ENCODE measurements at places on chromosomes 1 and 21. TPM values are rescaled to one million over a fixed set of nuclear protein-coding genes. Genes with fewer than 3 reads are reported as not detected.

The ACADM gene
- total RNA-seq = 13.7 TPM

The PDPN gene
- total RNA-seq = 3.2 TPM

The RHD gene
- total RNA-seq = not detected

The DPT gene
- not detected for total RNA-seq

The LRRC71 gene
- not detected for total RNA-seq

The COL16A1 gene
- total RNA-seq = 87.7 TPM

The CD5L gene
- not detected for total RNA-seq

The PMF1 gene
- total RNA-seq = 55.9 TPM

The RNF220 gene
- total RNA-seq = 80.6 TPM

The CYP4B1 gene
- not detected for total RNA-seq

The OR10Z1 gene
- total RNA-seq = not detected

The CELA3B gene
- not detected for total RNA-seq

The PYHIN1 gene
- not detected for total RNA-seq

The MROH7 gene
- under 0.01 TPM for total RNA-seq

The TCHH gene
- total RNA-seq = under 0.01 TPM

The ST6GALNAC5 gene
- total RNA-seq = 0.26 TPM

The LCE1D gene
- total RNA-seq = not detected

The GPR37L1 gene
- total RNA-seq = under 0.01 TPM

The PSMA5 gene
- total RNA-seq = 42.9 TPM

The OR2AK2 gene
- not detected for total RNA-seq

The KRTAP10-10 gene
- total RNA-seq = not detected

The METTL18 gene
- 4.7 TPM for total RNA-seq

The LRRC39 gene
- total RNA-seq = 0.53 TPM

The ALPL gene
- not detected for total RNA-seq

The MYOG gene
- total RNA-seq = not detected

The S1PR1 gene
- total RNA-seq = under 0.01 TPM

The IPO13 gene
- total RNA-seq = 13.2 TPM

The NFIA gene
- total RNA-seq = 11.3 TPM

The KIF2C gene
- total RNA-seq = 0.79 TPM

The TRAF5 gene
- 1.6 TPM for total RNA-seq

The LDLRAD2 gene
- total RNA-seq = not detected

The MAN1C1 gene
- under 0.01 TPM for total RNA-seq

The C4BPA gene
- not detected for total RNA-seq

The AGPAT3 gene
- 40.5 TPM for total RNA-seq

The SPRR2F gene
- not detected for total RNA-seq

The IKBKE gene
- total RNA-seq = 2.9 TPM

The TRAPPC10 gene
- total RNA-seq = 21.6 TPM

The ECM1 gene
- 5.8 TPM for total RNA-seq

The SRGAP2B gene
- 40.8 TPM for total RNA-seq

The LUZP1 gene
- total RNA-seq = 19.6 TPM

The MCOLN2 gene
- 0.64 TPM for total RNA-seq

The FRRS1 gene
- 23.4 TPM for total RNA-seq

The MOB3C gene
- total RNA-seq = 8.4 TPM

The VWA5B1 gene
- not detected for total RNA-seq

The OR1C1 gene
- total RNA-seq = not detected

The TDRD5 gene
- not detected for total RNA-seq

The GNB1 gene
- 116 TPM for total RNA-seq

The TTLL7 gene
- total RNA-seq = 0.79 TPM

The HPDL gene
- total RNA-seq = 0.53 TPM

The MFSD2A gene
- 11.1 TPM for total RNA-seq

The KMO gene
- total RNA-seq = not detected

The WDR64 gene
- not detected for total RNA-seq

The SYPL2 gene
- total RNA-seq = not detected

The FAM151A gene
- not detected for total RNA-seq

The MIGA1 gene
- total RNA-seq = 9.7 TPM

Measured in bronchial epithelial cell (primary cell).